ENCODE measurements at places on chromosomes 7 and 10.
A peak's percentile ranks its signal among the peaks of the same experiment; 100 is the strongest.

GRCh38 chr10:7534480-7534852 lies 123.6 kb upstream of the SFMBT2 start:
- no peak for DNase-seq

- DNase-seq, result no peak
These were observed 27.7 kb downstream of the CCM2 start for GRCh38 chr7:45027774-45028114.

DNA sequence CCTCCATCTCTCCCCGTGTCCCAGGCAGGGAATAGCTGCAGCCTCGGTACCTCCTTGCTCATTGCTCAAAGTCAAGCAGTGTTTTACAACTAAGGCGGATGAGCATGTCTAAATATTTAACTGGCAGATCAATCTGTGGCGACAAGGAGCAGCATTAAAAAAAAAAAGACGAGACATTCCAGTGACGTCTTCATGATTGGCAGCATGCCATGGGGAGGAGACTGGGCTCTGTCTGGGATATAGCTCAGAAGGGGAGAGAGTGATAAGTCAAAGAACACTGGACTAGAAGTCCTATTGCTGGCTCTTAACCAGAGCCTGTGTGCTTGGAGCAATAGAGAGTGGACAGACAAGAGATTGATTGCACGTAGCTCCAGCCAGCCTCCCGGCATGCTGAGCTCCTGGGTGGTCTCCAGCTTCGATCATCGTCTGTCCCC lies 287.5 kb upstream of the PODXL start:
- DNase-seq, result peak; percentile 43

- DNase-seq, result no peak
These were observed 7.6 kb upstream of the CLEC5A start for GRCh38 chr7:141954334-141954733.
